ENCODE measurements at places on chromosomes 13 and 19.

DNA sequence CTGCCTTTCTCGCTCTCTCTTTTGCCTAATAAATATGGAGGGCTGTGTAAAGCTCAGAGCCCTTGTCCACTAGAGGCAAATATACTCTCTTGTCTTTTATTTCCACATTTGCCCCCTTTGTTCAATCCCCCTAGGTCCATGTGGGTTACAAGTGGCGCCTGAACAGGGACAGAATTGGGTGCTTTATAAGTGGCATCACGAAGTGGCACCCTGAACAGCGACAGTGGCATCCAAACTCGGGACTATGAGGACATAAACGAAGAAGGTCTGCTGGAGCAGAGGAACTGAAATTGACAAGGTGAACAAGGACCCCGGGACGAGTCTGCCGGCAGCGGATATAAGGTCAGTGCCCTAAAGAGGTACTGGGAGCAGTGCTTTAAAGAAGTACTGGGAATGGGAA lies 4.3 kb upstream of the ZNF610 start:
- no peak for DNase-seq

DNA sequence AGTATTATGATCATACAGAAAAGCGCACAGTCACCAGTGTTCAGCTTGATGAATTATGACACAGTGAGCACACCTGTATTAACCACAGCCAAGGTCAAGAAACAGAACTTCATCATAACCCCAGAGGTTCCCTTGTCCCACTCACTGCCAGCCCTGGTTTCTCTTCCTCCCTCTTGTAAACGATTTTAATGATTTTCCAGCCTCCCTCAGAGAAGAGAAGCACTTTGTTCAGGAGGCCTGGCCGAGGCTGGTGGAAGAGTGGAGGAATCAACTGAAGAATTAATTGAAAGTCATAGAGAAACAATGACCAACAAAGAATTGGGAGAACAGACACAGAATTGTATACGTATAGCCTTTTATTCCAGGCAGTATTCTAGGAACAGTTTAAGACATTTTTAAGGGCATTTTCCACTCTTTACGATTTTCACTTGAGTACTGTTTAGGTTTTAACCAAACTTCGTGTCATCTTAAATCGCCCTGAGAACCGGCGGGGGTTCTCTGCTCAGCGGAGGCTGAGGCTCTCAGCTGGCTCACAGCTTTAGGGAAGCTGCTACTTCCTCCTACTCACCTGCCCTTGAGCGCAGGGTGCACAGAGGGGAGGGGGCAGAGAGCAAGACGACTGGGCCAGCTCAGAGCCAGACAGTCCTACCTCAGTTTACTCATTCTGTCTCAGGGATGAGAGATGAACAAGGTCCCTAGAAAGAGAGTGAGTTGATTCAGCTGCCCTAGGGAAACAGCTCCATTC lies 108.6 kb downstream of the AKAP11 start:
- no peak for DNase-seq

DNA sequence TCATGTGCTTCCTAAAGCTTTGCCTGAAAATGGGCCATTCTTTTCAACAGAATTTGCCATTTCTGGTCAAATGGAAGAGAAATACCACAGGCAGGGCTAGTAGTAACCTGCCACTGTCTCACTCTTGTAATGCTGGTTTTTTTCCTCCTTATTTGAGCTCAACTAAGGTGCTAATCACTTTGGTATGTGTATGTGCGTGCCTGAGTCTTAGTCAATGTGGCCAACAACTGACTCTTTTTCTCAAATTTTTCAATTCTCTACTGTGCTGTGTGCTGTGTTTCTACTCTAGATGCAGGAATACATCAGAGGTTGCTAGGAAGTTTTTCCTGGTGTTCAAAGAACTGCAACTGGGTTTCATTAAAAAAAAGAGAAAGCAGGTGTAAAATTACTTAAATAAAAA lies 870.2 kb downstream of the EFNB2 start:
- no peak for DNase-seq

DNA sequence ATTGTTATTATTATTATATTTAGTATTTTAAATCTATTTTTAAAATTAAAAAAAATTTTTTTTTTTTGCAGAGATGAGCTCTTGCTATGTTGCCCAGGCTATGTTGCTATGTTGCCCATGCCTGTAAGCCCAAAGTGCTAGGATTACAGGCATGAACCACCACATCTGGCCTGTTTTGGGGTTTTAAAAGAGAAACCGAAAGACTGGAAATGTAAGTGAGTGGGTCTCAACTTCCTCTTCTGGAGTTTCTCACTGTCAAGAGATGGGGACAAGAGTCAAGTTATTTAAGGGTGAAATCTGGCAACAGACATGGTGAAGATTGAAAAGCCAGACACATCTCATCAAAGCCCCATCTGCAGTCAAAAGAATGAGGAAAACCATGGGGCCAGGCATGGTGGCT lies 4.2 kb upstream of the OR7G3 start:
- no peak for DNase-seq

- DNase-seq, result no peak
Observed at GRCh38 chr13:60689076-60689475, 292.1 kb downstream of the TDRD3 start.

GRCh38 chr19:4256563-4256962 lies 9.7 kb downstream of the YJU2 start:
- no peak for DNase-seq

- DNase-seq, result no peak
Observed at GRCh38 chr19:2353887-2354592, 6.0 kb upstream of the TMPRSS9 start.

DNA sequence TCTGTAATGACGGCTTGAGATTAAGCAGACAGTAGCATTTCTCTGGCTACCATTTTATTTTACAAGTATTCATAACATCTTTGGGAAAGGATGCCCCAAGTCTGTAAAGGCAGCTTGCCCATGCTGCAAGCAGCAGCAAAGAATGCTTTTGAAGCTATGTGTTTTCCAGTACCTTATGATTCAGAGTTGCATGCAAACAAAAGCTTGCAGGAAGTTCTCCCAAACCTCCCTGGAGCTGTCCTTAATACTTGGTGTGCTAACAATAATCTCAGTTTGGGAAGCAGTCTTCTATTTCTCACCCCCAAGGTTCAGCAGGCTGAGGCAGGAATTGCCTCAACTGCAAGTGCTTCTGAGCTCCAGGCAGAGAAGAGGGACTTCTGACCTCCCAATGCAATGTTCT lies 60.8 kb downstream of the CCNA1 start:
- DNase-seq, result no peak

DNA sequence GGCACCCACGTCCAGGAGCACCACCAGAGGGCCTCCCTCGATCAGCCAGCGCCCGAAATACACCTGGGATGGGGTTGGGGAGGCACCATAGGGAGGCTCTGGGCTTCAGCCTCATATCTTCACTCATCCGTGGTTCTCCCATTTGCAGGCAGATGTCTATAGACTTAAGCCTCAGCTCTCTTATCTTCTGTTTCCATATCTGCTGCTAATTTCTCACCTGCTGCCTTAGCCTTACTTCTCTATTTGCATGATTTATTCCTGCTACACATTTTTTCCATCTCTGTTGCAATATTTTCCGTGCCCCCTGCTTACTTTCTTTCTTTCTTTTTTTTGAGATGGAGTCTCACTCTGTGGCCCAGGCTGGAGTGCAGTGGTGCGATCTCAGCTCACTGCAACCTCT lies 5.8 kb downstream of the GYS1 start:
- DNase-seq, result no peak

GRCh38 chr19:50334741-50335421 lies 5.7 kb upstream of the KCNC3 start:
- DNase-seq, result no peak

DNA sequence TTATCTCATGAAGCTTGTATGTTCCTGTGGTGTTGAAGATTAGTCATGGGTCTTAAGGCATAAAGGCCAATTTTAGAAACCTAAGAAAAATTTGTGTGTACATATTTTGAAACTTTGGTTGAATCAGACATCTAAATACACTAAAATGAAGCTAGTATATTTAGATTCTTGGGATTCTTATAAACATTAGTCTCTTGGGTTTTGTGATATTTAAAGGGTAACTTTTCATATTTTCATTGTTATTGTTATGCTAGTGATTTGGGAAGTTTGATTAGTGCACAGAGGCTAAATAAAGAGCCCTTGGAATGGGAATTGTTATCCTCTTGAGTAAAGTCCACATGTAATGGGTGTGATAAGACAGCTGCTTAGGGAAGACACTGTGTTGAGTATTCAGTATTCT lies 24.5 kb downstream of the UBA2 start:
- DNase-seq, result no peak

DNA sequence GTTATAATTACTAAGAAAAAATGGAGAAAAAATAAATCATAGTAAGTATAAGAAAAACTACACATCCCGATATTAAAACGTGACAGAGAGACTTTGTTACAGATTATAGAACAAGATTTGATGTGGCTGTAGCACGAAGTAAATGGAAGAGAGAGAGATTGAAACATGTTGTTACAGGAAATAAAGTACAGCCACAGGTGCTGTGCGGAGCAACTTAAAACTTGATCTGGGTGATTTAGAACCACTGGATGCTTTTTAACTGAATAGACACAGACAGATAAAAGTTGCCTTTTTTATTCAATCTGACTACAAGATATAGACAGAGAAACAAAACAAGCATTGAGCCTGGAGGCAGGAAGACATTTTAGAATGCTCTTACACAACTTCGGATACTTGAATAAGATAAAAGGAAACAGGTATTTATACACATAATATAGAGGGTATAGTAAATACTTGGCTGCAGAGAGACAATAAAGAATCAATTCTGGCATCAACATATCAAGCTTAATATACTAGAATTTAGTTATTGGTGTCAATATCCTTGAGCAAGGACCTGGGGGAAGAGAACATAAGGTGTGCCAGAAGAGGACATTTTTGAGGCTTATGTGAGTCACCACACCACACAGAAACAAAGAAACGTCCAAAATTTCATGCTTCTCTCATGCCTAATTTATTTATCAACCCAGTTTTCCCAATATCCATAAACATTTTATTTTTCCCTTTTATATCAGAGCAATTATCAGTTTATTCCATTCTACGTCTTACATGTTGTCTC lies 548.5 kb downstream of the SLITRK1 start:
- no peak for DNase-seq

DNA sequence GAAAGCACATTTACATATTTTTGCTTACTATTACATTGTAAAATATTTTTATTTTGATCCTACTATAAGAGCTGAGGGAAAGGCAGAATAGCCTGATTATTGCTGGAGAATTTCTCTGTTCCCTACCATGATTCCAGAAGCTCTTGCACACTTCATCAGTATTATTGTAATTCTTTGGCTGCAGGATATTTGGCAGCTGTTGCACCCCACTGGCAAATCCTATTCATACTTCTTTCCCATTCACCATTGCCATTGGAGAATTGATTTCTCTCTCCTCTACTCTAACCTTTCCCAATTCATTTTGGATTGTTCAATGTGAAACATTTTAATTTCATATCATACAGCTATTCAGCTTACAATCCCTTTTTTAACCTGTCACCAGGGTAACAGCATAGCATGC lies 238.0 kb downstream of the GGACT start:
- DNase-seq, result no peak

GRCh38 chr19:11096210-11096841 lies 7.1 kb downstream of the LDLR start:
- DNase-seq, result peak; percentile 94

DNA sequence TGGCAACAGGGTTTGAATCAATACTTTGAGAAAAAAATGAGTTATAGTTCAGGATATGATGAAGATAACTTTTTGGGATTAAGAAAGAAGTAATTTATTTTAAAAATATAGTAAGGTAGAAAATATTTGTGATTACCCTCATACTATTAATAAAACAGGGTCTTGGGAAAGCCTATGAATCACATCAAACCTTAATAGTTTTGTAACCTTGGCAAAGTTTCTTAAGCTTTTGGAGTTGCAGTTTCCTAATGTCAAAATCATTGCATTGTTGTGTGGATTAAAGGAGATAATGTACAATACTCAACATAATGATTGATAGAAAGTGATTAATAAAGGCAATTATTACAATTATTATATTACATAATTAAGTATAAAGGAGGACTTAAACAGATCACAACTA lies 149.0 kb downstream of the LMO7 start:
- no peak for DNase-seq

DNA sequence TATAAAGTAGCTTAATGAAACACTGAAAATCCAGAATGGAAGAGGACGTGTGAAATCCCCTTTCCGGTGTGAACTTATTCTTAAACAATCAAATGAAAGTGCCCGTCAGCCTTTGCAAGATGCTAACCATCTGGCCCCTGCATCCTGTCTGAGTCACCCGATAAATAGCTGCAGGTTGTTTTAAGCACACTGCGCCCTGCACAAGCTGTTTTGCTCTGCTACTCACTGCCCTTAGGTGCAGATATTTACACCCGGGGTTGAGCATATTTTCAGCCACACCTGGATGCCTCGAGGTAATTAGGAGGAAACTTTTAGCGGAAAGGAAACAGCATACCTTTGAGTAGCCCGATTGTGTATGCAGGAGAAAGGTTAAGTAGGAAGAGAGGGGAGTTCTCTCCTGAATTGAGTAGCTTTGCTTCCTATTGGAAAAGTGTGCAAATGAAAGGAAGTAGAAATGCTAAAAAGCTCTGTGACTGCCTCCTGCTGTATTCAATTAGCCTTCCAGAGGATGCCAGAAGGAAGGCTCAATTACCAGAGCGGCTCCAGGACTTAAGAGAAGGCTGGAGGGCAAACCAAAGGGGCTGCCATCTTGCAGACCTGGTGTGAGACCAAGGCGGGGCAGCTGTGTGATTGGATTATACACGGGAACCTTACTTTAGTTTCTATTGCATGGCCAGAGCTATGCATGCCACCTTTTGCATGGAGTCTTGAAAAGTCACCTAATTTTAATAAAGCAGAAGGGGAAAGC lies 42.5 kb downstream of the IRS2 start:
- DNase-seq, result no peak

- DNase-seq, result no peak
Observed at GRCh38 chr19:49059053-49059452, 1.5 kb upstream of the CGB7 start.

- no peak for DNase-seq
Observed at GRCh38 chr13:24605923-24606372, 74.3 kb upstream of the ATP12A start.

Data from NCI-H446 treated with DMSO at 0.1 percent for 48 hours (cell line).